ENCODE measurements at places on chromosomes 4 and X. TPM values are rescaled to one million over a fixed set of nuclear protein-coding genes. Genes with fewer than 3 reads are reported as not detected.

The GPC3 gene
- total RNA-seq = not detected

The STOX2 gene
- 2.6 TPM for total RNA-seq

The FHIP1A gene
- total RNA-seq = 1.3 TPM

The RNF212 gene
- total RNA-seq = 9.5 TPM

The ZMAT1 gene
- total RNA-seq = 1.4 TPM

The CYLC1 gene
- not detected for total RNA-seq

The LGI2 gene
- 1.4 TPM for total RNA-seq

The GAGE1 gene
- total RNA-seq = not detected

The MAGEA3 gene
- total RNA-seq = not detected

Measured in articular chondrocyte of knee joint (primary cell).